Heart left ventricle (tissue), 16 donors: ENCODE measurements at places on chromosomes 7 and 10.

DNA sequence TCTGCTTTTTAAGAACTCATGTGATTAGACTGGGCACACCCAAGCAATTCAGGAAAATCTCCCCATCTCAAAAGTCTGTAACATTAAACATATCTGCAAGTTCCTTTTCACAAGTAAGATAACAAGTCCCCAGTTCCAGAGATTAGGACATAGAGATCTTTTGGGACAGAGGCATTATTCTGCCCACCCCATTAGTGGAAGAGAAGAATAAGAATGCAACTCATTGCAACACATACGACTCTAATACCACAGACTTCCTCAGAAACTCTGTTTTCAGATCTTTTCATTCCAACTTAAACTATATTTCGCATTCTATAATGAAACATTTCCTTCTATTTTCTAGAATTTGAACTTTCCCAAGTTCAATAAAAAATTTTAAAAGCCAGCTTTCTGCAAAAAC, 137.7 kb downstream of the SEMA3C start:
- DNase-seq: no peak

GRCh38 chr7:8386926-8387550, 46.4 kb upstream of the NXPH1 start:
- no peak for DNase-seq

DNA sequence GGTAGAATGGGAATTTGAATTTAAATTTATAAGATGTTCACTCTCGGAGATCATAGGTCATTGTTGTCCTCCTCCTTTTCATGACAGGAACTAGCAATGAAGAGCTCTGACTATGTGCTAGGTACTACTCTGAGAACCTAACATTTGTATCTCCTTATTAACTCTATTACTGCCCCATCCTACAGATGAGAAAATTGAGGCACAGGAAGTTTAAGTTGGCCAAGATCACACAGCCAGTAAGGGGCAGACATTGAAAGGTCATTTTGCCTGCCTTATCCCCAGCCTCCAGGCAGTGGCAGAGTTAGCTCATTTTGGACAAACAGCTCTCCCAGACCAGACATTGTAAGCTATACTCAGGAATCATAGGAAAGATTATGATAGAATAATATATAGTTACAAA, 6.0 kb downstream of the SRGN start:
- no peak for DNase-seq

GRCh38 chr10:72219235-72219814, 3.2 kb upstream of the ASCC1 start:
- no peak for DNase-seq

DNA sequence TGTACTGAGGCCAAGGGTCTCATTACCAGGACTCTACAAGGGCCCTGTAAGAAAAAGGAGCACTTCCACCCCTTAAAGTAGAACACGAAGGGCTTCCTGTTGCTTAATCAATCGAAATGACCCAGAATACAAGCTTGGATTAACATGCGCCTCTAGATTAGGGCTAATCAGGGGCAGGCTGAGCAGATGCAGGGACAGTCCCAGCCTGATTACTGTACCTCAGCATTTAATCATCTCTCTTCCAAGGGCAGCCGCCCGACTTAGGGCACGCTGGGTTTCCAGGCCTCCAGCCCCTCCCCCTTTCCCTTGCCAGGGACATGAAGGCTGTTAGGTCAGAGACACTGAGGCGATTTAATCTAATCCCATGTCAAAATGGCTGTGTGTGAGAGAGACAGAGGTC, 138.6 kb downstream of the NRF1 start:
- no peak for DNase-seq
